Stimulated activated memory B cell treated with anti-CD40 and anti-IgM and Interleukin-4, amounts not matched to agents 10 μg/mL and 1 μg/mL and 100 μg/mL, for 72 hours (primary cell): ENCODE measurements at places on chromosomes 2 and 18.

DNA sequence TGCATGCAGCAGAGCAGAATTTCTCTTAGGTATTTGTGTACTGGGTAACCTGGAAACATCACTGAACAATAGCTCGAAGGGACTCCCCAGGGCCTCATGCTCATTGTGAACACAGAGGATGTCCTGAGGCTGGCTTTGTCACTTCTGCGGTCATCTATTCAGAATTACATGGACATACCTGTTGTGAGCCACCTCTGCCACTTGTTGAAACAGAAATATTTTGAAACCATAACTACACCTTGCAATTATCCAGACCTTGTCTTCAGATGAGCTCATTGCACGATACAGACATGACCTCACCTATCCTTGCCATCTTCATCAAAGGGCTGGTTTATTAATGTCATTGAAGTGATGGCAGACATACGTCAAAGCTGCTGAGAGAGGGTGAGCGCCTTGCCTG, 23.4 kb upstream of the CREG2 start:
- ATAC-seq = no peak

DNA sequence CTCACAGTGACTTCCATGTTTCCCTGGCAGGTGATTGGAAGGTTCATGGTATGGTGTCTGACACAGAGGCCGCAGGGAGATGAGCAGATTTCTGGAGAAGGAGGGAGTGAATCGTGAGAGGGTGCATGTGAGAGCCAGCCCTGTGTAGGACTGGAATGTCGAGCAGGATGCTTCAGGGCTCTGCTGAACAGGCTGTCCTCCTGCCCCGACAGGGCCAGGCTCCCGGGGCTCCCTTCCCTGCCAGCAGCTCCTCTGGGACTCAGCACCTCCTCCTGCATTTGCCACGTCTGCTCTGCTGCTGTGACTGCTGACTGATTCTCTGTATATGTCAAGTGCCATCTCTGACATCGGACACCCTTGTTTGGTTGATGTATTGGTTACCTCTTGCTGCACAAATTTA, 38.5 kb upstream of the INHBB start:
- peak; percentile 1 for ATAC-seq

DNA sequence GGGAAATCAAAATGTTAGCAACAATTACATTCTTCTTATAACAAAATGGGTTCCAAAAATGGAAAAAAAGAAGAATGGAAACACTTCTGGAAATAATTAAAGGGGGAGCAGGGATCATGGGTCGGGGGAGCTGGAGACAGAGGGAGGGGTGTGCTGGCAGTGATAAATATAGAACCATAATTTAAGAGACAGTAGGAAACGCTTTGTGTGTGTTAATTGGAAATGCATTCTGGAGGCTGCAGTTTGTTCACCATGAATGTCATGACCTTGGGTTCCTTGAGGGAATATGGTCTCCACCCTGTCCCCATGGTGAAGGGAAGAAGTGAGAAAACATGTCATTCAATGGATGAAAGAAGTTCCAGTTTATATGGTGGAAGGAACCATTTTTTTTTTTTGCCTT, 540.7 kb downstream of the TNS1 start:
- ATAC-seq = no peak

GRCh38 chr2:205835251-205835791, 153.0 kb downstream of the NRP2 start:
- ATAC-seq = no peak
